ENCODE measurements at places on chromosomes 5 and 9.

- DNase-seq = no peak
These were observed 50.1 kb downstream of the TMEM167A start for GRCh38 chr5:83026930-83027687.

- peak; percentile 68 for DNase-seq
These were observed at the start of gene PTCH1 for GRCh38 chr9:95516734-95517558. Gene PTCH1, minus strand, starts transcription at chr9:95516971.

DNA sequence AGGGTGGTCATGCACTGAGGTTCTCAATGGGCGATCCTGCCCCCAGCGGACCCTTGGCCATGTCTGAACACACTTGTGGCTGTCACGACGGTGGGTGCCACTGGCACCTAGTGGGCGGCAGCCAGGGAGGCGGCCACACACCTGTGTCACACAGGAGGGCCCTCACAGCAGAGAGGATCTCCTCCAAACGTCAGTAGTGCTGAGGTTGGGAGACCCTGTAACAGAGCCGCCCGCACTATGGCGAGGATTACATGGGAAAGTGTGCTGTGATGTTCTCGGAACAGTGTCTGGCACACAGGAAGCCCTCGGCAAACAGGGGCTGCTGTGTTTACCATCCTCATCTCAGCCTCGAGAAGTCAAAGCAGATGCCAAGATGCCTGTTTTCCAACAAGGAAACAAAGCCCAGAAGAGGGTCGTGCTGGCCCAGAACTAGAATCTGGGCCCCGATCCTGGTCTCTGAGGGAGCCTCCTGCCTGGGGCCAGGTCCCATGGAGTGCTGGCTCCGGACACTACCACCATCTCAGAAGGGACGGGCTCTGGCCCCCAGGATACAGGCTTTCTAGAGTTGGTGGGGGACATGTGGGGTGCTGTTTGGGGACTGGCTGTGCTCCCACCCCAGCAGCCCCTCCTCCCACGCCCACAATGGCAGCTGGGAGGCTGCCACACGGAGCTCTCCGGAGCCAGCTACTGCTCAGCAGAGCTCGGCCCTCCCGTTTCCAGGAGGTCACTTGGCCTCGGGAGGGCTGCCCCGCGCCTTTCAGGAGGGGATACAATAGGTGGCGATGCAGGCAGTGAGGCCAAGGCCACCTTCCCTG lies 48.2 kb downstream of the DBH start:
- no peak for DNase-seq

DNA sequence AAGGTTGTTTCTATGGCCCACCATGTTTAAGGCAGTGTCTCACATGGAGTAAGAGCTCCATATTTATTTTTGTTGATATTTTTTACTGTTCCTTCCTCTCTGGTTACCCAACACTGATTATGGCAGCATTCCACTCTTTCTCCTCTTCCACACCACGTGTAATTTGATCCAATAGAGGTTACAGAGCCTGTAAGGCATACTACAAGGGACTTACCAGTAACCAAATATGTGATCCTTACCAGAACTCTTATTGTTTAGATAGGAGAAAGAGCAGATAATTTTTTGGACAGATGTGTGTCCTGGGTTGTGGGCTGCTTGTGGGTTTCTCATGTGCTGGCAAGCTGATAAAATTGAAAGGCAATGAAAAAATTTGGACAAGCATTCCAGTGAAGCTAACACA lies 261.3 kb downstream of the TMEM167A start:
- DNase-seq = no peak

DNA sequence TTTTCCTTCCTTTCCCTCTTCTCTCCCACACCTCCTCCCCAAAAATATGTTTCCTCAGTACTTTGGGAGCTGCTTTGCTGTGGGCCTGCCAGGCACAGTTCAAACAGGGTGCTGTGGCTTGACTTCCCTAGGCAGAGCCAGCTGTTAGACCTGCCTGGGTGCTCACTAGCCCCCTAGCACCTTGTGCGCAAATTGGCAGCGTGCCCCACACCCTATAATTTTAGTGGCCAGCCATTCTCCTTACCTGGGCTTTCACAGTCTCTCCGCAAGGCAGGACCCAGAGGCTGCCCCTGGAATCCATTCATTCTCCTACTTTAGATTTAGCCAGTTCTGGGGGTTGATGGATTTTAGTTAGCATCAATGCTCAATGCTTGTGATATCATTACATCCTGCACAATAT lies 72.3 kb downstream of the ANGPTL2 start:
- DNase-seq = no peak

- no peak for DNase-seq
These were observed 30.4 kb downstream of the MVB12B start for GRCh38 chr9:126357074-126357473.

DNA sequence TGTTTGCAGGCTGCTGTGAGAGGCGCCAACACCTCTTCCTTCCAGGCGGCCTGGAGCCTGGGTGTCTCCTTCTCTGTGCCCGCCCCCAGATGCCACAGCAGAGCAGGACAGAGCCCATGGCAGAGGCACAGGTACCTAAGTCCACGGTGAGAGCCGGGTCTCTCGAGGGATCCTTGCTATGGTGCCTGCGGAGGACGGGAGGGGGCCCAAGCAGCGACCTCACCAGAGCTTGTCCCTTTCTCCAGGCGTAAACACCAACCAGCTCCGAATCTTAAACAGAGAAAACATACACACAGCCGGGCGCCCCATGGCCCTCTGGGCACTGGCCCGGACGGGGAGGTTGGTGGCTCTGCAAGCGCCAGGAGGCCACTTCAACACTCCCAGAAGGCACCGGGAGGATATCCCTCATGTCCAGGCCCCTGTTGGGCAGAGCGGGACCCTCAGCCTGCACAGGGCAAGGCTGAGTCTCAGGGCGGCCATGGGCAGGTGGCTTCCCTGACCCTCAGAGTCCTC lies 11.8 kb downstream of the CCDC187 start:
- DNase-seq = no peak

- peak; percentile 55 for DNase-seq
These were observed 124.3 kb upstream of the SLC12A2 start for GRCh38 chr5:127959152-127959764.

DNA sequence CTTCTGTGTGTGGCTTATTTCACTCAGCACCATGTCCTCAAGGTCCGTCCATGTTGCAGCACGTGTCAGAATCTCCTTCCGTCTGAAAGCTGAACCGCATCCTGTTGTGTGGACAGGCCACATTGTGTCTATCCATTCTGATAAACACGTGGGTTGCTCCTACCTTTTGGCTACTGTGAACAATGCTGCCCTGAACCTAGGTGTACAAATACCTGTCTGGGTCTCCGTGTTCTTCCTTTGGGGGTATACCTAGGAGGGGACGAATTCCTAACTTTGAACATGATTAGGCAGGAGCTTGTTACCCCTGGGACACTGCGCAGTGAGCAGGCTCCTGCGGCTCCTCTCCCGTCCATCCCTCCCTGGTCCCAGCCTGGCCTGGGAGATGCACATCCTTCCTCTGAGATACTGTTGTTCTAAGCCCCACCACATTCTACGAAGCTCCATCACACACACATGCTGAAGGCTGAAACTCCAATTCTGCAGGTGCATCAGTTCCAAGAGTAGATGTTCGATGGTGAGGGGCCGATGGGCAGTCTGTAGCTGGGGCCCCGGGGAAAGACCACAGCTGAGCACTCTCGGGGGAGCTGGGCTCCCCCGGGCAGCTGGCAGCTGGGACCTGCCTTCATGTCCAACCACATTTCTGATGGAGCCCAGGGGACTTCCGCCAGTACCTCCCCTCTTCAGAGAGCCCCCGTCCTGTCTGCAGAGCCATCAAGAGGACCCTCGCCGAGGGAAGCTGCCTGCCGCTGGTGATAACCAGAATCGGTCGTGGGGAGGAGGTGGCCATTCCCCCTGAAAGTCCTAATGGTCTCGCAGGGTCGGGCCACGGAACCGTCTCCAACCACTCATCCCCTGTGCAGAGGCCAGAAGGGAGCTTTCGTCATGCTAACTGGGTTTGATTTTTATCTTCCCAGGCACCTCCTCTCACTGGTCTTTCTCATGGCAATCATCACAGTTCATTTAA lies 120.9 kb downstream of the COL23A1 start:
- no peak for DNase-seq

DNA sequence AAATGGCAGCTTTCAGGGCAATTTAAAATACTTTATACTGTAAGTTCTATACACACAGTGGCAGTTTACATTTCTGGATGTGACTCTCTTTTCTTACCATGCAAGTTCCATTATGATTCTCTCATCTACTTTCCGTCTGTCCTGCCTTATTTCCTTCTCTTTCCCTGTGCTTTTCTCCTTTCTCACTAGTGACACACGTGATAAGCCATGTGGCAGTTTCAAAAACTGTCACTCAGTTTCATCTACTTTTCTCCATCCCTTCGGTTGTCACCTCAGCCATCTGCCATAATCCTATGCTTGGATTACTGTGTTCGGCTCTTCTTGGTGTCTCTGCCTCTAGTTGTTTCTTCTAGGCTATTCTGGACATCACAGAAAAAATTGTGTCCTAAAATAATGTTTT lies 46.8 kb upstream of the ATG10 start:
- DNase-seq = no peak

DNA sequence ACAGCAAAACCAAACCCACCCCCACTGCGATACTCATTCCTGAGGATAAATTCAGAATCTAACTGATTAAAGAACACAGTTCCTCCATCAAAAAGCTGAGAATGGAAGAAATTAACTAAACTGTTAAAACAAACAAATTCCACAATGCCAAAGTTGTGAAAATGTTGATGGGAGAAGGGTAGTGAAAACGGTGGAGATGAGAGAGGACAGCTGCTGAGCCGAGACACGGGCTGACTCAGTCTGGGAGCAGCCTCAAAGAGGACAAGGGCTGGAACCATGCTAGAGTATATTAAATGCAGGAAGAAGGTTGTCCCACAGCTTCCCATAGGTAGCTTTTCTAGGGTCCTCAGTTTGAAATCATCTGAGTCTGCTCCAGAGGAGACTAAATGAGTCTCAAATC lies 14.3 kb downstream of the ADAMTS12 start:
- DNase-seq = no peak

- no peak for DNase-seq
These were observed 294.3 kb downstream of the EPB41L4A start for GRCh38 chr5:112124788-112125187.

All from RKO (cell line).